Fibroblast of skin of left biceps (primary cell): ENCODE measurements at places on chromosomes 6 and 20.

DNA sequence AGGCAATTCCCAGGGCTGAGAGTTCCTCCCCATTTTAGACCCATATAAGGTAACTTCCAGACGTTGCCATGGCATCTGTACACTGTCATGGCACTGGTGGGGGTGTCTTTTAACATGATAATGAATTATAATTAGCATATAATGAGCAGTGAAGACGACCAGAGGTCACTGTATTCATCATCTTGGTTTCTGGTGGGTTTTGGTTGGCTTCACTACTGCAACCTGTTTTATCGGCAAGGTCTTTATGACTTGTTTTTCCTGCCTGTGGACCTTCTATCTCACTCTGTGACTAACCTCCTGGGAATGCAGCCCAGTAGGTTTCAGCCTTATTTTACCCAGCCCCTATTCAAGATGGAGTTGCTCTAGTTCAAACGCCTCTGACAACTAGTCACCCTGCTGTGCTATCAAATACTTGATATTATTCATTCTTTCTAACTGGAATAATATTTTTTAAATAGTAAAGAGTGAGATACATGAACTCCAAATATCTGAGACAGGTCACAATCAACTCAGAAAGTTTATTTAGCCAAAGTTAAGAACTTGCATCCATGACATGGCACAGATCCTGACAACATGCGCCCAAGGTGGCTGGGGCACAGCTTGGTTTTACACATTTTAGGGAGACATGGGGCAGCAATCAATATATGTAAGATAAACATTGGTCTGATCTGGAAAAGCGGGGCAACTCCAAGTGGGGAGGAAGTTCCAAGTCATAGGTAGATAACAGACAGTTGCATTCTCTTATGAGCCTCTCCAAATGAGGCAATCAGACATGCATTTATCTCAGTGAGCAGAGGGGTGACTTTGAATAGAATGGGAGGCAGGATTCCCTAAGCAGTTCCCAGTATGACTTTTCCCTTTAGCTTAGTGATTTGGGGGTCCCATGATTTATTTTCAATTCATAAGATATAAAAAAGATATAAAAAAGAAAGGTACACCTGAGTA is 1.2 kb upstream of the UFL1 start:
- no peak for DNase-seq

DNA sequence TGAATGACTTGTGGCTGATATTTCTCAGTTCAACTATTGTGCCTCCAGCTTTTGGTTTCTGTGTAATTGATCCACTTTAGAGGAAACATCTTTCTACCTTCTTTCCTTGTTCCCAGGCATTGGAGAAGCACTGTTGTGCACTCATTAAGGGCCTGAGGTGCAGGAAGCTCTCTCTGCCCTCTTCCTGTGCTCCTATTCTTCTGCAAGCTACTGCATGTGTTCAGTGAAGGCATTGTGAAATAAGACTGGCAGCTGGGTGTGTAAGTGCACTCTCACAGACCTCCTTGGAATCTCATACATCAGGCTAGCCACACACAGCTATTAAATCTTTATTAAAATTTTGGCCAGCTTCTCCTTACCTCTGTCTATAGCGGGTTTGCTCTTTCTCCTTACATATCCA is 177.8 kb downstream of the OGFRL1 start:
- DNase-seq = no peak

- DNase-seq = no peak
Observed at GRCh38 chr6:122449069-122449468, 22.5 kb downstream of the SERINC1 start.

GRCh38 chr6:122202576-122203137 is 196.8 kb upstream of the HSF2 start:
- no peak for DNase-seq

DNA sequence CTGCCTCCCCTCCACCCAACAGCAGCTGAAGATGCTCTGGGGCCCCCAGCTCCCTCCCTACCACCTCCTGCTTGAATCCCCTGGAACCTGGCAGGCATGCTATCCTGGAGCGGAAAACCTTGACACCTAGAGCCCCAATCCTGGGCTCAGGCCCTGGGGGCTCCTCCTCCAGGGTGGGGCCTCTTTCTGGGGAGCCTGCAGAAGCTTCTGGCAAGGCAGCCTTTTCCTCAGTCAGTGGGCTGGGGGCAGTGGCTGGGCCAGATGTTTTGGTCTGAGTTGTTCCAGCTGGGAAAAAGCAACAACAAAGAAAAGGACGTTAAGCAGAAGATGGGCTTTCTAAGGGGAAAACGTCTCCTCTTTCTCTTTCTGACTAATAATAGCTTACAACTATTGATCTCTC is 21.1 kb downstream of the KIAA1755 start:
- no peak for DNase-seq

DNA sequence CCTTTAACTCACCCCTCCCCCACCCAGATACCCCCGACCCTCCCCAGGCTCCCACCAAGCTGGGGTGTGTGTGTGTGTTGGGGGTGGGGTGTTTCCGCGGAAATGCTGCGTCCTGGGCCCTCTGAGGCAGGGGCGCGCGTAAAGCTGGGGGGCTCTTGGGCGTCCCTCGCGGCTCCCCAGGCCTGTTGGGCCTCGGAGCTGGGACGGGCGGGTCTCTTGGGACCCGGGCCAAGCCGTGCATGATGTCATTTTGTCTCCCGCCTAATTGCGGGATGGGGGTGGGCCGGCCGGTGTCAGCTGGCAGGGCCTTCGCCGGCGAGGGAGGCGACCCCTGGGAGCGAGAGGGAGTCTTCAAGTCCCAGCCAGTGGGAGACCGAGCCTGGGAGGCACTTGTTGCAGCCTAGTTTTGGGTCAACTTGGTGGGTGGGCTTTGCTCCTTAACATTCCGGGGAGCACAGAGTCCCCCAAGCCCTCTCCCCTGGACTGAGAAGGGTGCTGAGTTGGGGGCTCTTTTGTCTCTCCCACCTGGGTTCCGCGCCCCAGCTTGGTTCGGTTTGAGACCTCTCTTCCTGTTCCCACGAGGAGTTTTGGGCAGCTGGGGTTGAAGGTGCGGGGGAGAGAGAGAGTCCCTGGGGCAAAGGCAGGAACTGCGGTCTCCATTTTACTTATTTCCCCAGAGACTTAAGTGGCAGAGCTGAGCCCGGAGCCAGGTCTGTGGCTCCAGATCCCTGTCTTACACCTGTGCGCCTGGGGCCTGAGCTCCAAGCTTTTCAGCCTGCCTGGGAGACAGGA is 623 bp downstream of the MYBL2 start:
- no peak for DNase-seq

- no peak for DNase-seq
Observed at GRCh38 chr6:44086931-44087574, 40.2 kb downstream of the MRPL14 start.

GRCh38 chr6:143803769-143804568 is 39.2 kb upstream of the LTV1 start:
- DNase-seq = no peak

GRCh38 chr6:34468378-34468892 is 2.6 kb downstream of the PACSIN1 start:
- DNase-seq = no peak

- DNase-seq = no peak
Observed at GRCh38 chr6:143605906-143606521, 71.8 kb upstream of the PHACTR2 start.

DNA sequence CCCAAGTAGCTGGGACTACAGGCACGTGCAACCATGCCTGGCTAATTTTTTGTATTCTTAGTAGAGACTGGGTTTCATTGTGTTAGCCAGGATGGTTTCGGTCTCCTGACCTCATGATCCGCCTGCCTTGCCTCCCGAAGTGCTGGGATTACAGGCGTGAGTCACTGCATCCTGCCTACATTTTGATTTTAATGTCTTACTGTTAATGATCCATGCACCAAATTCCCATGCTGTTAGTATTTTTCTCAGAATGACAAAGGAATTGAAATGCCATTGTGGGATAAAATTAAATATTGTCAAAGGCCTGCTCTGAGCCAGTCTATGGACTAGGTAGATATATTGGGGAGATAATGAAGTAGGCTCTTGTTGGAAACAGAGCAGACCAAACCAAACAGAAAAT is 28.2 kb downstream of the CBFA2T2 start:
- DNase-seq = peak; percentile 31

- no peak for DNase-seq
Observed at GRCh38 chr6:71114544-71114943, 157.7 kb upstream of the B3GAT2 start.

- no peak for DNase-seq
Observed at GRCh38 chr20:62837790-62838127, 20.9 kb downstream of the COL9A3 start.

GRCh38 chr20:52459150-52459549 is 267.6 kb upstream of the ZFP64 start:
- DNase-seq = no peak

GRCh38 chr6:134172706-134173365 is 120.4 kb upstream of the SLC2A12 start:
- DNase-seq = no peak

DNA sequence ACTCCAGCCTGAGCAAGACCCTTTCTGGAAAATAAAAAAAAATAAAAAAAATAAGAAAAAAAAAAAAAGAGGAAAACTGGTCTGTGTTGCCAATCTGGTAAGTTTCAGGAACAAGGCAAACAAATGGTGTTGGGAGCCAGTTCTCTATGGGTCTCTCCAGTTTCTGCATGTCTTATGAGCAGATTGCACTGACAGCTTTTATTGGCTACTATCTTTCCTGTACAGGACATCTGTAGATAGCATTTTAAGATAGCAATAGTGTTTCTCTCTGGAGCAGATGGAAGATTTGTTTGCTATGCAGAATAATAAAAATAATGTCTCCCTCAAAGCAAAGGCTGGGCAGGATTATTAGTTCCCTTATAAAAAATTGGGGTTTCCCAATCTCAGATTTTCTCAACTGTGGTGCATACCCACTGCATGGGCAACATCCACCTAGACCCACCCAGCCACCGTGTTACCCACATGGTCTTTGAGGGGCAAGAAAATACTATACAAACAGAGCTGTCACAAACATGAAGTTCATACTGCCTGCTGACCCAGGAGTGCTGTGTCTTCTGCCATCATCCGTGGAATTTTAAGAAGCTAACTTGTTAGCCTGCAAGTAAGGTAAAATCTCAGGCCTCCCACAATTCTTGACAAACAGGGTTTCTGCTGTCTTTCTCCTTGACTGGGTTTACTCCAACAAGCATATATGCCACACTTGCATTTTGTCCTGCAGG is 9.5 kb downstream of the GMDS start:
- DNase-seq = no peak

DNA sequence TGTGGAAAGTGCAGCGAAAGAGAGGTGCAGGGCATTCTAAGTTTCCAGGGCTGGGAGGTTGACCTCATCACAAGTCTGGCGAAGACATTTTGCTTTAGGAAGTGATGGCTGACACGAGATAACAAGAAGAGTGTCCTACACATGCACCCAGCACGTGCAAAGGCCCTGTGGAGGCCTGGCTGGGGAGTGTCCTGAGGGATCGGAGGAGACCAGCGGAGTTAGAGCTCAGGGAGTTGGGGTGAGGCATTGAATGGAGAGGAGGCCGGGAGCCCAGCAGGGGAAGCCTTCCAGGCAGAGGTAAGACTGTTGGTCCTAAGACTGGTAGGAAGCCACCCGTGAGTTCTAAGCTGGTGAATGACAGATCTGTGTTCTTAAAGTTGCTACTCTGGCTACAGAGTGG is 58.4 kb downstream of the PPP1R14C start:
- DNase-seq = no peak

- DNase-seq = no peak
Observed at GRCh38 chr6:35651244-35651643, 37.5 kb downstream of the FKBP5 start.

- no peak for DNase-seq
Observed at GRCh38 chr6:11525468-11526155, 11.9 kb upstream of the TMEM170B start.

- no peak for DNase-seq
Observed at GRCh38 chr20:41040855-41041254, 12.2 kb downstream of the TOP1 start.

DNA sequence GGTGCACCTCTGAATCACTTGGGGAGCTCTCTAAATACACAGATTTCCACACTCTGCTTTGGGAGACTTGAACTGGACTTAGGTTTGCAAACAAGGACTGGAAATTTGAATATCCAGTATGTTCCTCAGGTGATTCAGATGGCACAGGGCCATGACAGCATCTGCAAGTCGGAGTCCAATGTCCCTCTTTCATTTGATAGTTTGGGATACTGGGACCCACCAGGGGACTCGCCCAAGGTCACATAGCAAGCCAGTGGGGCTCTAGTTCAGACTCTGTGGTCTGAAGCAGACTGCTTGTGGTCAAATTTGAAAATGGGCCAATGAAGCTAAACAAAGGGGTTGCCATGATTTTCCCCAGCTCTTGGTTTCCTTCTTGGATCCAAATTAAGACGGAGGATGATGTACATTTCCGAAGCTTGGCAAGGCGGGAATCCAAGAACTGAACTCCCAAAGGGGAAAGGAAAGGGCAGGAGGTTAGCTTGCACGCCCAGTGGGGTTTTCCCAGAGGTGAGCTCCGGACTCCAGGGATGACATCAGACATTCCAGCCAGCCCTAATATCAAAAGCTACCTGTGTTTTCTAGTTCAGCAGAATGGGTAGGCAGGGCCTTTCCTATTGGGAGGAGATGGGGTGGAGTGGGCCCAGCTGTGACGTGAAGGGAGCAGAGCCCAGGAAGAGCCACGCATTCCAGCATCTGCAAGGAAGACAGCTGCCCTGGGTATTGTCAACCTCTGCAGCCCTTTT is 3.4 kb upstream of the SYS1 start:
- DNase-seq = no peak
